ENCODE measurements at places on chromosomes 7 and 10.

DNA sequence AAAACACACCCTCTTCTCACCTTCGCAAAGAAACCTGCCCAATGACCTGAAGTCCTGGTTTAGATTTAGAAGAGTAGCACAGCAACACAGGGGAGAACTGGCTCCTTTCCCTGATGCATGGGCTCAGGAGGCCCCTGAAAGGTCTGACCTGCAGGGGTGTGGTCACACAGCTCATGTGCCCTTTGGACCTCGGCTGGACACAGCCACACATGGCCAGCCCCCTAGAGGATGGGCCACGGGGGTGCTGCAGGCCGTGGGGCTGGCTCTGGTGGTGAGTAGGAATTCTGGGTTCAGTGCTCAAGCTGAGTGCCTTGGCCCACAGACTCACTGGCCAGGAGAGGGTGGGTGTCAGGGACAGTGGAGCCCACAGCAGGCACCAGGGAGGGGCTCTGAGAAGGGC is 118.5 kb upstream of the ADCY1 start:
- DNase-seq, result peak; percentile 55

DNA sequence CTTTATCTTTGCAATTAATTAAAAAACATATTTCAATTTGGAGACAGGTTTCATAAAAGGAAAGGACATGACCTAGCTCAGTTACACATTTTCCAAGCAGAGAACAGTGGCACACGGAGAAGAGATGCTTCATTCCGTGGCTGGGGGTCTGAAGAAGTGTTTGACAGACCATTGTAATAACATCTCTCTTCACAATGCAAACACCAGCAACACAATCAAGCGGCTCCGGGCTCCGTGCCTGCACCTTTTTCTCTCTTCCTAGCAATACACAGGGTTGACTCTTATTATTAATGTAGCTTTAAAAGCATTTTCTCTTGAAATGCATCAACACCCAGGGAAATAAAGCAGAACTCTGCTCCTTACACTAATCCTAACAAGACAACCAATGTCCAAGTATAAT is 261.0 kb upstream of the AOAH start:
- no peak for DNase-seq

- DNase-seq, result no peak
Observed at GRCh38 chr10:73893426-73893825, 17.5 kb upstream of the PLAU start.

DNA sequence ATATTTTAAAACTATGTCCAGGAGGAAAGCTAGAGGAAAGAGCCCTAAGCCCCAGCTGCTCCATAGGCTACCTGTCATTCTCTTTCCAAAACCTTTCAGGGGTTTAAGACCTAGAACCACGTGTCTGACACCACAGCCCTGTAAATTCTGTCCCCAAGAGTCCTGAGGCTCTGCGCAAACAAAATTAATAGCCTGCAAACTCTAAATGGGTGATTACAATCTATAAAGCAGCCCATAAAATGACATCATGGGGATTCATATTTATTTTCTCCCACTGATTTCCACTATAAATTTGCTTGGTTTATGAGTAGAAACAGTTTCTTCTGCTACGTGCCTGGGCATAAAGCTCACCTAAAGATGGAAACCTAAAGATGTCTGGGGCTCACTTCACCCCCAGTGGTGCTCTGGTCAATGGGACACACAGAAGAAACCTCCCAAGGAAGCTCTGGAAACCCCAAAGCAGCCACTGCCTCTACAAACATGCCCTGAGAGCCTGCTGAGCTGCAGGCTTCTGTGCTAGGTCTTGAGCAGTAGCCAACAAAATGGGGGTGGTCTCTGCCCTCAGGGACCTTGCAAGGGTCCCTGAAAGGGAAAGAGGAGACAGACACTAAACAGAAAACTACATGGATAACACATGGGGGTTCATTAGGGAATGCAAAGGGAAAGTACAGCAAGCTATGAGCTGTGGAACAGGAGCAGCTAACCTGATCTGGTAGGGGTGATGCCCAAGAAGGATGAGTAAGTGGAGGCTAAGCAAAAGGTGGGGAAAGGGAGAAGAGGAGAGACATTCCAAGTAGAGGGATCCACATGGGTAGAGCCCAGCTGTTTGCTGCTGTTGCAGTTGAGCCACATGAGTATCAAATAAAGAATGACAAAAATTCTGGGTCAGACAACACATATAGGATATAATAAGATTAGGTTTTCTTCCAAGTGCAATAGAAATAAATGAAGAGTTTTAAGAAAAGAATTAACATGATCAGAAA is 331.7 kb downstream of the KCNMA1 start:
- no peak for DNase-seq

GRCh38 chr7:5629941-5630340 is 151.5 kb downstream of the RNF216 start:
- no peak for DNase-seq

DNA sequence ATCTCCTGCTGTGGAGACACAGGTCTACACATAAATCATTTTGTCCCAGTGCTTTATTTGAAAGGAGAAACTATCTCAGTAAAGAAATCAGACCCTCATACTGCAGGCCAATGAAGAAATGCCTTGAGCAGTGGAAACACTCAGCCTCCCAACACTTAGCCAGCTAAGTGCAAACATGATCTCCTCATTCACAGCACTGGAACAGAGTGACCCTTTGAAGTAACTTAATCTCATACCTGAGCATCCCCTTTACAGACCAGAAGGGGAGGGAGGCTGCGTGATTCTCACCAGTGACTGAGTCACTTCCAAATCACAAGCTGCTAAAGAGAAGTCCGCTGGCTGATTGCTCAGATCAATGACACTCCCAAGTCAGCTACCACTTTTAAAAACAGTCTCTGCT is 4.5 kb downstream of the CHST15 start:
- DNase-seq, result no peak

- peak; percentile 13 for DNase-seq
Observed at GRCh38 chr10:67976292-67977245, 92.1 kb downstream of the SIRT1 start.

- DNase-seq, result no peak
Observed at GRCh38 chr7:137718355-137718754, 128.4 kb downstream of the DGKI start.

GRCh38 chr7:126052229-126052628 is 1122.6 kb upstream of the POT1 start:
- no peak for DNase-seq
